ENCODE measurements at places on chromosomes 1 and 21. TPM values are rescaled to one million over a fixed set of nuclear protein-coding genes. Genes with fewer than 3 reads are reported as not detected.

The ZYG11A gene
- under 0.01 TPM for total RNA-seq

The NTMT2 gene
- not detected for total RNA-seq

The LCE1C gene
- total RNA-seq: not detected

- no peak for DNase-seq
Observed at GRCh38 chr21:39650306-39650705, 37.6 kb downstream of the B3GALT5 start.

DNA sequence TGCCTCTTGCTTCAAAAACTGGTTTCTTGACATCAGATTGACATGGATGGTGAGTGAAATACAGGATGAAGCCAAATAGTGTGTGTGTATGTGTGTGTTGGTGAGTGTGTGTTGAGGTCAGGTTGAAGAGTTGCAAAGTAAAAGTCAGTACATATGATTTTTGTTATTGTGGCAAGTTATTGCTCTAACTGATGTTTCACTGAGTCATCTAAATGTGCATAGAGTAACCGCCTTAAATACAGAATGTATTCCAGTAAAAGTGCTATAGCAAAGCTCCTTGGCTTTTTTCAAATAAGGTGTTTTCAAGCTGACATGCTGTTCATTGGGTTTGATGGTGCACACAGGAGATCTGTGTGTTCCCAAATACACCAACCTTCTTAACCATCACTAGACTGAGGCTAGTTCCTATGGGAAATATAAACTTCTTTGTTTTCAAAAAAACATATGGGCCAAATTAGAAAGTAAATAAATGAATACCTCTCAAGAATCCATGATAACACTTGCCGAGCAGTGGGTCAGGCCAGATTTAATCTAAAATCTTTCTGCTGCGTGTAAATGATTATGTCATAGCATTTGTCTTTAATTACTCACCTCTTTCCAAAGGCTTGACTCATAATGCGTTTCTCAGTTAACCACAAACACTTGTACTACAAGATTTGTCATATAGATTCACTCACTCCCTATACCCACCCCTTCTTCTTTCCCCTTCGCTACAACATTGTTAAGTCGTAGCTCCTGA is 151.1 kb downstream of the LYPLAL1 start:
- peak; percentile 91 for DNase-seq

DNA sequence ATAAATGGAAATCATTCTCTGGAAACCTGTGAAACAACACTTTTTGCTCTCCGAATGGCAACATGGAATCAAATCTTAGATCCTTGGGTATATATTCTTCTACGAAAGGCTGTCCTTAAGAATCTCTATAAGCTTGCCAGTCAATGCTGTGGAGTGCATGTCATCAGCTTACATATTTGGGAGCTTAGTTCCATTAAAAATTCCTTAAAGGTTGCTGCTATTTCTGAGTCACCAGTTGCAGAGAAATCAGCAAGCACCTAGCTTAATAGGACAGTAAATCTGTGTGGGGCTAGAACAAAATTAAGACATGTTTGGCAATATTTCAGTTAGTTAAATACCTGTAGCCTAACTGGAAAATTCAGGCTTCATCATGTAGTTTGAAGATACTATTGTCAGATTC is 45.7 kb downstream of the PTGFR start:
- no peak for DNase-seq

- no peak for DNase-seq
Observed at GRCh38 chr1:4698911-4699310, 44.5 kb downstream of the AJAP1 start.

DNA sequence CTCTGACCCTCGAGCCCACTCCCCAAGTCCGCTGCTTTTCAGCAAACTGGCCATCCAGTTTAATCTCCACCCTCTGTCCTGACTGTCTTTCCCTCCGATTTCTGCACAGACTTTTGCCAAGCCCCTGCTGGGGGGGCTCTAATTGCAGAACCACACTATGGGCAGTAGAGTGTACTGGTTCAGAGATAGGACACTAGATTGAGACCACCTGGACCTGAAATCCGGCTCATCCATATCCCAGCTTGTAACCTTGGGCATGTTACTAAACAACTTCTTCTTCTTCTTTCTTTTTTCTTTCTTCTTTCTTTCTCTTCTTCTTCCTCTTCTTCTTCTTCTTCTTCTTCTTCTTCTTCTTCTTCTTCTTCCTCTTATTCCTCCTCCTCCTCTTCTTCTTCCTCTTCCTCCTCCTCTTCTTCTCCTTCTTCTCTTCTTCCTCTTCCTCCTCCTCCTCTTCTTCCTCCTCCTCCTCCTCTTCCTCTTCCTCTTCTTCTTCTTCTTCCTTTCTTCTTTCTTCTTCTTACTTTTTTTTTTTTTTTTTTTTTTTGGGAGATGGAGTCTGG is 7.7 kb downstream of the LRRC71 start:
- no peak for DNase-seq
